Stimulated activated CD8-positive, alpha-beta memory T cell treated with anti-CD3 and anti-CD28 coated beads, Interleukin-15, amount 100 ng/mL, for 1 hour (primary cell): ENCODE measurements at places on chromosomes 5 and 9.

DNA sequence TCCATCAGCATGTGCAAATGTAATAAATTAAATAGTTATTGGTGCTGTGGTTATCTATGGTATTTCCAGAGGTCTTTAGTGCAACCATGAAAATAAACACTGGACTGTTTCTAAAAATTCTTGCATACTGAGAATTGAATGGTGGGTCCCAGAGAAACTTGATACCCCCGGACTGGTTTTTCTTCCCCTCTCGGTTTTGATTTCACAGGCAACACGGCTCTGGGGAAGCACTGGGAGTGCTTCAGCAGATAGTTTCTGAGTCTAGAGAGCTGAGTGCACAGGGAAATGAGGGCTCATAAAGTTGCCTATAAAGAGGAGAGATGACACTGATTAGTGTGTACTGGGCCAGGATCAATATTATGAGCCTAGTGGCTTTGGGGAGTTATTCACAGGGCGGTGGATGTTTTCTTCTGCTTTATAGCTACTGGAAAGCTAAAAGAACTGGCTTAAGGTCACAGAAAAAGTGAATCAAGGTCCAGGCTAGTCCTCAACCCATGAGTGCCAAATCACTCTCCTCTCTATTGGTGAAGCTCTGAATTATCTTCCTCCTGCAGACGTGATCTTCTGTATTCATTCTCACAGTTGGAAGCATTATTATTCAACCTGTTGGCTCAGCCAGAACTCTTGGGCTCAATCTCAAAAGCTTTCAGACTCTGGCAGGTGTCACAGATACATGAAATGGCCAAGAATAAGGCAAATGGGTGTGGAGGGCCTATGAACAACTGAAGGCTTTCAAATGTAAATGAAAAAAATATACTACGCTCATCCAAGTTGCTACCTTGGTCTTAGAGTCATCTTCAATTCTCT lies 170.2 kb upstream of the HMHB1 start:
- no peak for DNase-seq

DNA sequence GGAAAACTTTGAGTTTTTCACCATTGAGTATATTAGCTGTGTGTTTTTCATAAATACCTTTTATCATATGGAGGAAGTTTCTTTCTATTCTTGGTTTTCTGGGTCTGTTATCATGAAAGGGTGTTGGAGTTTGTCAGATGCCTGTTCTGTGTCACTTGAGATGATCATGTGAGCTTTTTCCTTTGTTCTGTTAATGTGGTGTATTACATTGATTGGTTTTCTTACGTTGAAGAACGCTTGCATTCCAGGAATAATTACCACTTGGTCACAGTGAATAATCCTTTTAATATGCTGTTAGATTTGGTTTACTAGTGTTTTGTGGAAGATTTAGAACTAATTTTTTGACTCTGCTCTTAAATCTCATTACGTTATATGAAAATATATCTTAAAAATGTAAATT lies 7.8 kb downstream of the PLEKHG4B start:
- no peak for DNase-seq

- no peak for DNase-seq
These were observed 15.0 kb upstream of the RPS14 start for GRCh38 chr5:150464554-150465012.

GRCh38 chr9:84772511-84772910 lies 103.0 kb downstream of the NTRK2 start:
- no peak for DNase-seq

GRCh38 chr9:121635300-121635876 lies 16.0 kb upstream of the DAB2IP start:
- no peak for DNase-seq

- DNase-seq: no peak
These were observed 212.1 kb upstream of the NUDT12 start for GRCh38 chr5:103774721-103775120.

GRCh38 chr5:163661360-163661759 lies 155.9 kb downstream of the MAT2B start:
- DNase-seq: no peak

GRCh38 chr9:95796029-95796428 lies 79.5 kb upstream of the ERCC6L2 start:
- DNase-seq: no peak

DNA sequence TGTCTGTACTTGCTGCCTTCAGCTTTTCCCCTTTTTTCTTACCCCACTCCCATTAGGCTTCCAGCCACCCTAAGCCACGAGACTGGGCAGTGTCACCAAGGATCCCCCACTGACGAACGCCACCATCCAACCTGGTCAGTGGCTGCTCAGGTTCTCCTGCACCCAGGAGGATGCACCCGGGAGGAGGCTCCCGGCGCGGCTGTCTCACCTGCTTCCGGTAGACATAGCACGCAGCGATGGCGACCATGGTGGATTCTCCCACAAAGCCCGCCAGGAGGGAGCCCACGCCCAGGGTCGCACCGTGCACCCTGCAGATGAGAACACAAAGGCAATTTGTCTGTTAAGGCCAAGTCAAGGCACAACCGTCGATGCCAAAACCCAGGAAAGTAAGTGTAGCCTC lies 48.1 kb downstream of the OTULIN start:
- no peak for DNase-seq

DNA sequence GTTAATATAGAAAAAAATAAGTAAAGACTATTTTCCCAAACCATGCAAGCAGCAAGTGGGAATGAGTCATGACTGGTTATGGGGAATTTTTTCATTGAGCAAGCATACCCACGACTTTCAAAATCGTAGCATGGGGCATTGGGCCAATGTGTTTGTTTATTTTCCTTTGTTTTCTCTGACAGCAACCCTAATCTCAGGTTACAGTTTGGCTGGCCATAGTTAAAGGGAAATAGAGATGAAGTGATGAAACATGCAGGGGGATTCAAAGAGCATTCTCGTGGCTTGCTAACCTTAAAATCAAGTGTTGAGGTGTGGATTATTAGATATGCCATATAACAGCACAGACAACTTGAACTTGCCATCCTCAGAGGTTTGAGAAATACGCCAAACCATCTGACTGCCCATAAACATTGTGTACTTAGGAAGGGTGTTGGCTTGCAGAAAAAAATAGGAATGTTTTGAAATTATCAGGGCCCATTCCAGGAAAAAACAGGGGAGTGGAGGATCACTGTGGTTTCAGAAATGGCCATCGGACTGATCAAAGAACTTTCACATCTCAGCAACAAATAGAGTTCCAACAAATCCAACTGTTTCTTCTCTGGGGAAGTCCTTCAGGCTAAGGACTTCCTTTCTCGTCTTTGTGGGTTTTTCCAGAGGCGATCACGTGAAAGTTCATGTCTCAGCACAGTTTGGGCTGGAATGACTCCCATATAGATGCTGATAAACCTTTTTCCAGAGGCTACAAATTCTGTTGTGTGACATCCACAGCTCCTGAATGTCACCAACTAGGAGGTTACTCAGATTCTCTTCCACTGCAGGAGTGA lies 259.1 kb downstream of the SYK start:
- DNase-seq: no peak

DNA sequence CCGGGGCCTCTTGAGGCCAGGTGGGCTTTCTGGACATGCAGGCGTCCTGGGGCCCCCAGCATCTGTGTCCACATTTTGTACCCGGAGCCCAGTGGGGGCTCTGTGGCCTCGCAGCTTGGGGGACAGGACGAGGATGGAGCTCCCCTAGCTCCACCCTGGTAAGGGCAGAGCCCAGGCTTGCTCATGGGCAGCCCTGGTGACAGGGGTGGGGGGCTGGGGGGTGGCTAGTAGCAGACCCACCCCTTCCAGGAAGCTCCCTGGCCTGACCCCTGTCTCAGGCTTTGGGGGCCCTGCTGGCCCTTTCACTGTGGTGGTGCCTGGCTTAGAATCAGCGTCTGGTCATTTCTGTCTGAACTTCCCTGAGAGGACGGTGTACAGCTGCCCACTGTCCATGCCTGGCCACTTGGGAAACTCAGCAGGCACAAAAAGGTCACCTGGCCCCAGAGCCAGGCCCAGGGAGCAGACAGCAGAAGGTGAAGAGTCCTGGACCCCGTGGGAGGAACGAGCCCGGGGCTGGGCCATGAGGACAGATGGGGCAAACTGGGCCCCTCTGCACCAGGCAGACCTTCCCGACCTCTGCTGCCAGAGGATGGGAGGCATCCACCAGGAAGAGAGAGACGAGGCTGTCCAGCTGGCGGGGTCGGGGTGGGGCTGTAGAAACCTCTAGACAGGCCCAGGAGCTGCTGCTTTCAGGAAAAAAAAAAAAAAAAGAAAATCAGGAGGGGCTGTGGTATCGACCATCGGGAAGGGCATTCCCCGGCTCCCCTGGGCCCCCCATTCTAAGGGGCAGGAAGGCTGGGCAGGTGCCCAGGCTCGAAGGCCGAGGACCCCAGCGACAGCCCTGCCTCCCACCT lies 52.8 kb downstream of the EXD3 start:
- DNase-seq: no peak

GRCh38 chr5:28666110-28666509 lies 1627.7 kb upstream of the CDH9 start:
- DNase-seq: no peak

GRCh38 chr5:127515693-127516440 lies 1.6 kb upstream of the PRRC1 start:
- no peak for DNase-seq

GRCh38 chr5:39843767-39844166 lies 419.0 kb upstream of the DAB2 start:
- no peak for DNase-seq

GRCh38 chr5:39092581-39093351 lies 18.6 kb upstream of the RICTOR start:
- DNase-seq: no peak

DNA sequence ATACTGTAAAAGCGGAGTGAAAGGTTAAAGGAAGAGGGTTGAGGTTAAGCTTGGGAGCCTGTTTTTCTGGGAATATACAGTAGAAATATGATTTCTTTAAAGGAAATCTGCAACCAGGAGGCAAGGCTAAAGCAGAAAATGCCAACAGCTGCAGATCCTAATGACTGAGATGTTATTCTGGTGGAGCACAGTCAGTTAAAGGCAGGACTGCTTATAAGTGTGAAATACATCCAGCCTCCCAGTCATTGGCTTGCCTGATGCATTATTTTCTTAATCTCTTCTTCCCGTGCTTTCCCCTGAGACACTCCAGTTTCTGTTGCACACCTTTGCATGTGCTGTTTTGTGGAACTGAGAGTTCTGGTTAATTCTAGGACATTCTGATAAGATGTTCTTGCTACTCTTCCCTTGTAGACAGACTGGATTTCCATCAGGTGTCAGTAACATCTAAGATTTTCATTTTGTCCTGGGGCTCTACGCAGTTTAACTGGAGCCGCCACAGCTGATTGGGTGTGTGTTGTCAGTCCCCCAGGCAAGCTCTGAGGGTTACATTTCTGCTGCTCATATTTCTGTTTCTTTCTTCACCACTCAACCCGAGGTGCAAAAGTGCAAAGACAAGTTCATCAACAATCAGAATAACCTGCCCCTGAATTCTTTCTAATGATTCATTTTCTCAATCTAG lies 44.4 kb downstream of the CAST start:
- DNase-seq: no peak

- no peak for DNase-seq
These were observed 34.0 kb upstream of the ADAMTS19 start for GRCh38 chr5:129426071-129426470.

GRCh38 chr9:4936823-4937222 lies 48.2 kb upstream of the JAK2 start:
- DNase-seq: no peak

DNA sequence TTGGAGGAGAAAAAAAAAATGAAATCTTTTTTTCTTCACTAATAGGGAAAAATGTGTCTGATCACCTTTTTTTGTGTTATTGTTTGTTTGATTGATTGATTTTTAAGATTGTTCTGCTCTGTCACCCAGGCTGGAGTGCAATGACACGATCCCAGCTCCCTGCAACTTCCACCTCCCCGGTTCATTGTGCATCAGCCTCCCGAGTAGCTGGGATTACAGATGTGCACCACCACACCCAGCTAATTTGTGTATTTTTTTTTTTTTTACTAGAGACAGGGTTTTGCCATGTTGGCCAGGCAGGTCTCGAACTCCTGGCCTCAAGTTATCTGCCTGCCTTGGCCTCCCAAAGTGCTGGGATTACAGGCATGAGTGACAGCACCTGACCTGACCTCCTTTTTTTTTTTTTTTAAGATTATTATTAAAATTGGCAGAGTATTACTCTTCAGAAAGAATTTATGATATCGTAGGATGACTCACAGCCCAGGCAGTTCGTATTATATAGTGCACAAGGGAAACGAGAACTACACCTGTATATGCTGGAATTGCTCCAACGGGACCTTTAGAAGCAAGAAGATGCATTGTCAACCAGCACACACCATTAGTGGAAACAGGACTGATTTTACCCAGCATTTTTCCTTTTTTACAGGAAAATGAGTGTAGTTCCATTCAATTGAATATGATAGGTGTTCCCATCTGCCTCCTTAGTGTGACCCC lies 27.7 kb downstream of the FUBP3 start:
- no peak for DNase-seq

GRCh38 chr5:146059460-146060220 lies 45.7 kb downstream of the PLAC8L1 start:
- DNase-seq: no peak

DNA sequence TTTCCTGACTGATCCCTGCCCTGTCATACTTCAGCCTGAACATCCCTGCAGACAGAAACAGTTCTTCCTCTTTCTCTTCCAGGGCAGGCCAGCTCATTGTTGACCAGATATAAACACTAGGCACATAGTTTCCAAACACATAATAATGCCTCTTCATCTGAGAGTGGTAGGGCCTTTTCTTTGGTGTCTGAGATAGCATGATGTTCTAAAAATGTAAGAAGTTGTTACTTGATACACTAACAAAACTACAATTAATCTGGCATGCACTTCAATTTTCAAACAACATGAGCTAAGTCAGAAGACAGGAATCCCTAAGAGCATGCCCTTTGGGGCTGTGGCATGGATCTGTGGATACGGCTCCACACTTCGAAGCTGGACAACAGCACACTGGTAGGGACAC lies 246.6 kb downstream of the SPOCK1 start:
- DNase-seq: no peak

DNA sequence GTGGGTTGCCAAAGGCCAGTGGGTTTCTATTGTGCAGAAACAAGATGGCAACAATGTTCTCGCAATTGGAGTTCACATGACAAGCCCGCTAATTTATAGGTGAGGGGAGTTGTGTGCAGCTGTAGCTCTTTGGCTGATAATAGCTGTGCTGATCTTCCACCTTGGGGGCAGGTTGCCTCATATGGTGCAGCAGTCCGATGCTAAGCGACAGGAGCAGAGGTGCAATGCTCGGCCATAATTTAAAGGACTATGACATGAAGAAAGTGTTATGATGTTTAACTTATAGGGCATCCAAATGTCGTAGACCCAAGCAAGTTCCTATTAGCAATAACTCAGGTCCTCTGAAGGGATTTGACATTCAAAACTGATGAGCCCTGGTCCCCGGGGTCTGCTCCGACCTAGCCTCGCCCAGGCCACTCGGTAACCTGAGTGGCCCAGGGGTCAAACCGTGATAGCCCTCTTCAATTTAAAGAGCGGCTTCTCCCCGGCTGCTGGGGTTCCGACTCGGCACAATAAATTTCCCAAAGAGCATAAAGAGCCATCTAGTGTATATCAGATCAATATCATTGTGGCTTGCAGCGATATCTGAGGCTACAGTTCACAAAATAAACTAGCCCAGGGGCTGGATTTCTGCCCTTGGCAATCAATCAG lies 724.0 kb downstream of the IRX1 start:
- no peak for DNase-seq
